ENCODE measurements at places on chromosomes 13 and 19.

- peak; percentile 80 for DNase-seq
Observed at GRCh38 chr19:56076498-56076897, 44.6 kb downstream of the ZNF787 start.

DNA sequence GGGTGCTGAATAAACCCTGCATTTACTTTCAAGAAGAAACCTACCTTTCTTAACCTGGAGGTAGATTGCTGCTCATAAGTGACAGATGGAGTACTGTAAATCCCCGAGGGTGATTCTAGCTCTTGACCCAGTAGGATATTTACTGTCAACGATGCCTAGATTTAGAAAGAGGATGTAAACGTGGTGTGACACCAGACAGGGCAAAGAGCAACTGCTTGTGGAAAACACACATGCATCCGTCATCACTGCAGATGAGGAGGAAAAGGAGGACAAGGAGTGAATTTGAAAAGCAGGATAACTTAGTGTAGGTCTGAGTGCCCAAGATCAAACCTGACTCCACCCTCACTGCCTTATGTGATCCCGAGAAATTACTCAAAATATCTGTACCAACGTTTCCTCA, 9.8 kb upstream of the CLN5 start:
- no peak for DNase-seq

GRCh38 chr13:108967371-108967770, 338.0 kb downstream of the MYO16 start:
- DNase-seq, result no peak

- DNase-seq, result no peak
Observed at GRCh38 chr13:93716623-93717022, 490.0 kb downstream of the GPC6 start.

- DNase-seq, result no peak
Observed at GRCh38 chr13:49347650-49348385, 96.0 kb downstream of the CAB39L start.

- peak; percentile 57 for DNase-seq
Observed at GRCh38 chr19:947707-948539, 22.1 kb downstream of the ARID3A start.

DNA sequence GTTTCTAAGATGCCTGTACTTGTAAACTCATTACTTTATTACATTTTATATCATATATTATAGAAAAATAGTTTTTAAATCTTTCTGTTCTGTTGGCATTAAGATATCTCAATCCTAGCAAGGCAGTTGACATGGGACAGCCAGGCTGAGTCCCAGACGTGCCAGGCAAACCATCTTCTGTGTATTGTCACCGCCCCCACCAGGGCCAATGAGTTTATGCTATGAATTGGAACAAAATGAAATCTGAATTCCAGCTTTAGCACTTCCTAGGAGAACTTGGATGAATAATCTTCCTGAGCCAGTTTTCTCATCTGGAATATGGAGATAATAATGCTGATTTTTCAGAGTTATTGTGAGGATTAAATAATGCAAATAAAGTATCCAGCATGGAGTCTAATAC, 79.9 kb upstream of the GSX1 start:
- peak; percentile 62 for DNase-seq

- DNase-seq, result no peak
Observed at GRCh38 chr13:109602356-109602755, 184.0 kb downstream of the IRS2 start.

DNA sequence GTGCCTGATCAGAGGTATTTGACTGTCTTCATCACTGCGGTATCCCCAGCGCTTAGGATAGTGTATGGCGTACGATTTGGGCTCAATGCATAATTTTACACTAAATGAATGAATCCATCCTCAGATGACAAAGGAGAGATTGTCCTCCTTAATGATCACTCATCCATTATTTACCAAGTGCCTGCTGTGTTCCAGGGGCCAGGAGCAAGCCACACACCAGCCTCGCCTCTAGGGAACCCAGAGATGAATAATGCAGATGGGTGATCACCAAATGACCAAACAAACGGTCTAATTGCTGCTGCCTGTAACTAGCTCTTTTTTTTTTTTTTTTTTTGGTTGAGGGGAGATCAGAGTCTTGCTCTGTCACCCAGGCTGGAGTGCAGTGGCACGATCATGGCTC, 5.9 kb upstream of the GPR32 start:
- DNase-seq, result no peak

DNA sequence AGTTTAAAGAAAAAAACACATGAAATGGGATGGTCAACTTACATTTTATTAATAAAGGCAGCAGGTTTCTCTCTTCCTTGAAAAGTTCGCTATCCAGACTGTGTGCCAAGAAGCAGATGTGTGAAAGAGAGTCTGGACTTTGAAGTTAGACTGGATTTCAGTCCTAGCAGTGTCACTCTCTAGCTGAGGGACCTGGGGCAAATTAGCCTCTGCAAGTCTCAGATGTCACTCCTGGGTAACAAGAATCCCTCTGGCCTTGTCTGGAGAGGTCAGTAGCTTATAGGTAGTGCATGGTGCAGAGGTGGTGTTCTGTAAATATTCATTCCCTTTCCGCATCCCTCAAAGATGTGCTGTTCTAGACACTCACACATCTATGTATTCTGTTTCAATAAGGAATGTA, 187.6 kb upstream of the RNF113B start:
- DNase-seq, result no peak

- DNase-seq, result peak; percentile 51
Observed at GRCh38 chr19:40217934-40218890, at the start of gene TTC9B. TTC9B (minus strand) TSS chr19:40218384; CDS start chr19:40218381, 3 bp downstream.

Measured in hematopoietic multipotent progenitor cell treated with erythropoietin and hydrocortisone succinate and interleukin-3 and kit ligand, for 6 days (in vitro differentiated cells).